ENCODE measurements at places on chromosomes 5 and 9.
A peak's percentile ranks its signal among the peaks of the same experiment; 100 is the strongest.

DNA sequence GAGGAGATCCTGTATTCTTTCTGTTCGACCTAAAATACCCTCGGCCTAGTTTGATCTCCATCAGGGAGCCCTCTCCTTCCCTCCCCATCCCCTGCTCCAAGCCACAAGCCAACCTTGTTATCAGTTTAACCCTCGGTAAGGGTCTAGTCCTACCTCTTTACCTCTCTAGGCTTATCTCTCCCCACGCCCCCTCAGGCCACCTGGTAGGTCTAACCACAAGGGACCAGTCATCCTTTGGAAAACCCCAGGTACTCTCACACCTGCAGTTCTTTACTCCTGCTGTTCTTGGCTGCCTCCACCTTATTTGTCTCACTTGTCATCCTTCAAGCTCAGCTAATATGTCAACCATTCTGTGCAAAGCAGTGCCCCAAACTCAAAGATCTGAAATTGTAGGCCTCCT, 78.7 kb downstream of the RAD23B start:
- no peak for DNase-seq

DNA sequence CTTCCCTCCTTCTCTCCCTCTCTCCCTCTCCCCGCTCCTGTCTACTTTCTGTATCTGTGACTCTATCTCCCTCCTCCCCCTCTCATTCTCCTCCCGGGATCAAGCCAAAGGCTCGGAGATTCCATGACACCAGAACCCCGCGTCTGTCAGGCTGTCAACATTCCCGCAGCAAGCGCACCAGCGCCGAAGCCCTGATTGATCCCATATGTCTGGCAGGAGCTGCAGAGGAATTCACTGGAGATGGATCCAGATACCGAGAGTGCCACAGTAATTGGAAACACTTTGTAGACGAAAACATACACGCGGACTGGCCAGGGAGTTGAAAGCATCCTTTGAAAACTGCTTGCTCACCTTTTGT, 300 bp upstream of the SVEP1 start:
- DNase-seq: no peak

- peak; percentile 50 for DNase-seq
These were observed 232.1 kb downstream of the SH3GL2 start for GRCh38 chr9:17810728-17811571.

- DNase-seq: no peak
These were observed 37.2 kb upstream of the NRARP start for GRCh38 chr9:137339045-137339907.

GRCh38 chr5:134086943-134087305, 27.6 kb upstream of the TCF7 start:
- no peak for DNase-seq

- DNase-seq: no peak
These were observed 25.6 kb upstream of the GSN start for GRCh38 chr9:121242219-121242958.

DNA sequence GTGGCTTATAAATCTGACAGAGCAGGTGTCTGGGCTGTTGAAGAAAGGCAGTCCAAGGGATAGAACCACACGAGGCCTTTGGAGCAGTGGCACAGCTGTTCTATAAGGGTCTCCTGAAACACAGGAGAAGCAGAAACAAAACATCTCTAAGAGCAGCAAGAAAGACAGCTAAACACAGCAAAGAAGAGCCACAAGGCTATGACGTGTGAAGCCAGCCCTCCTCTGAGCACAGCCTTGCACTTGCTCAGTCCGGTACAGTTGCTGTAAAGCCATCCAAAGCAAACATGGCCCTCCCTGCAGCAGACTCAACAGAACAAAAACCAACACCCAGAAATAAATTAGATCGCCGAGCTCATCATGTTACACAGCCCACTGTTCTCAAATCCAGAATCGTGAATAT, 2.6 kb upstream of the GZMK start:
- DNase-seq: no peak

- no peak for DNase-seq
These were observed 19.7 kb upstream of the UBLCP1 start for GRCh38 chr5:159243385-159243784.

GRCh38 chr5:95380103-95380628, 11.0 kb upstream of the FAM81B start:
- DNase-seq: no peak

GRCh38 chr9:110142868-110143481, 65.0 kb downstream of the C9orf152 start:
- no peak for DNase-seq

- DNase-seq: no peak
These were observed 1.8 kb upstream of the ASB6 start for GRCh38 chr9:129643706-129644105.

- DNase-seq: no peak
These were observed 151.8 kb upstream of the MAP3K1 start for GRCh38 chr5:56663523-56663922.

DNA sequence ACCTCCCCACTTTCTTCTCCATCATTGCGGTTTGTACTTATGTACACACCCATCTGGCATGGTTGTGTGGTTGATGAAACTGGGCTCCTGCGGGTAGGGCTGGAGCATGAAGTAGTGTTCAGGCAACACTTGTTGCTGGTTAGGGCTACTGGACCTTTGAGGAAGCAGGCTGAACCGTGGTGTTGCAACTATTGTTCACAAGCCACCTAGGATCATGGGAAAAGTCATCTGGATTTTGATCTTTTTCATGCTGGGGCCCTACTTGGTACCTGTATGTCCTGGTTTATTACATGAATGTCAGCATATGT, 40.1 kb upstream of the TIFAB start:
- DNase-seq: no peak

DNA sequence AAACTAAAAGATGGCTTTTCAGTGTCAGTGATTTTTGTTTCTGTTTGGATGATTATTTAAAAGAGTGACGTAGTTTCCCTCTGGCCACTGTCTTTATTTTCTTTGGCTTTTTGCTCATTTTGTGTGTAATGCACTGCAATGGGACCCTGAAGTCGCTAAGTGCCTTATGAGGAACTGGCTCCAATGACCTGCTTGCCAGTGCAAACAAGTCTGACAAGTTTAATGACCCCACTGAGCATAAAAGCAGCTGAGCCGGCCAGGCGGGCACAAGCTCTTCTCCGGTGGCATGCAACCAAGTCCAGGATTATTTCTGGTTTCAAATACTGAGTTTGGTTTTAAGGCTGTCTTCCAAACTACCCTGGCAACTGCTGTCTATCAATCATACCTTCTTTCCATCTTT, 15.6 kb upstream of the GNA14 start:
- DNase-seq: no peak

DNA sequence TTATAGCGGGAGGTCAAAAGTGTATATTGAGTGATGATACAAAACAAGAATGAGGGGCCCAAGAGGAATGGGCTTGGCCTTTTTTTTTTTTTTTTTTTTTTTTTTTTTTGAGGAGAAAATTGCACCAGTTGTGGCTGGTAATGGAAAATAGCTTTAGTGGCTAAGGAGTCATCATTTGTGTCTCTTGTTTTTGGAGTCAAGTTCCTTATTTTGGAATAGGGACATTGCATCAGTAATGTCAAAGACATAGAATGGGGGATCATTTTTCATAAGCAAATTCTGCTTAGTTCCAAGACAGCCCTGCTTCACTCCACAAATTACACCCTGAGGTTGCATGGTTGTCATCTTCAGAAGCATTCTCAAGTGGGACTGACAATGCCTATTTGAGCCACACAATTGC, 137.4 kb downstream of the STK32A start:
- DNase-seq: no peak

DNA sequence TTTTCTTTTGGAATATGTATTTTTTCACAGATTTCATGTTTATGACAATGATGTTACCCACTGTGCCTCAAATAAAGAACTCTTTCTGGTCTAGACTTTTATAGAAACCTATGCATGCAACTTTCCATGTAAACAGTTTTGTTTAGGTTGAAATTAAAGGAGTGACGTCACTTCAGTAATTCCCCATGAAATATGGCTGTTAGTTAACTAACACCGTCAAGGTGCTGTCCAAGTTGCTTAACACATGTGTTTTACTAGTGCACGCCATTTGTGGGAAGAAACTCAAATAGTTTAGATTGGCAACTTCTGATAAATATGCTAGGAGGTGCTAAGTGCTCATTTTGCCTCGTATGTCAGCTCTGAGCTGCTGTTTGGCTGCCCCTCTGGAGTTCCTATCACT, 102.2 kb downstream of the FBN2 start:
- no peak for DNase-seq

GRCh38 chr5:54881286-54882005, 103.9 kb downstream of the ESM1 start:
- no peak for DNase-seq

DNA sequence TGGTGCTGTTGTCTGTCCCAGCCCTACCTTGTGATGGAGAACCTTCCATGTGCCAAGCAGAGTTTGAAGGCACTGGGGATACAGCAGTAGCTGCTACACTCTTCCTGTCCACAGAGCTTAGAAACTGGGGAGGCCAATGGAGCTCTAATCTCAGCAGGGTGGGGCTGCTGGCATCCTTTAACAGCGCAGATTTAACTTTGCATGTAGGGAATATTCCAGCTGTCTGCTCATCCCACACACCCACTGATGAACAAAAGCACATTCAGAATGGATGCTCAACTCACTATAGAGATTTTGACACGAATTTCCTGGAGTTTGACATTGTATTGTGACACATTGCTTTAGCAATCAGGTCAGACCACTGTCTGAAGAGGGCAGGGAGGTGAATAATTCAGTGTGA, 49.0 kb downstream of the TMEM215 start:
- no peak for DNase-seq

- peak; percentile 17 for DNase-seq
These were observed at the start of gene C1QTNF3 for GRCh38 chr5:34043099-34043876. C1QTNF3 (minus strand) TSS chr5:34043213; CDS start chr5:34043125, 88 bp downstream.

DNA sequence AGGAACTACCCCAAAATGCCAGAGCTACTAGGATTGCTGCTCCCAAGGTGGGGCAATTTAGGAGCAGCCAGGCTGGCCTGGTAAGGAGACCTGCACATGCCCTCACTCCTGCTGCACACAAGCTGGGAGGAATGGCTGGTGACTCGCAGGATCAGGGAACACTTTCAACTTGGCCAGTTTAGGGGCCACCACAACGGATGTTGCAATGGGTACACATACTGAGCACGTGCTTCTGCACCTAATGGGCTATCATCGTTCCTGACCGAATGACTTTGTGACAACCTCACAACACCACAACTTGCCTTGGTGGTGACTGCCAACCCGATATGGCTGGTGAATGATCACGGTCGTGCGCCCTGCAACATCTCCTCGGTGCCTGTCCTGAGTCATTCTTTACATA, 172.0 kb downstream of the ROR2 start:
- no peak for DNase-seq

- no peak for DNase-seq
These were observed 8.5 kb upstream of the AMBP start for GRCh38 chr9:114086607-114087006.

GRCh38 chr5:73706963-73707362, 81.0 kb downstream of the ARHGEF28 start:
- DNase-seq: no peak

DNA sequence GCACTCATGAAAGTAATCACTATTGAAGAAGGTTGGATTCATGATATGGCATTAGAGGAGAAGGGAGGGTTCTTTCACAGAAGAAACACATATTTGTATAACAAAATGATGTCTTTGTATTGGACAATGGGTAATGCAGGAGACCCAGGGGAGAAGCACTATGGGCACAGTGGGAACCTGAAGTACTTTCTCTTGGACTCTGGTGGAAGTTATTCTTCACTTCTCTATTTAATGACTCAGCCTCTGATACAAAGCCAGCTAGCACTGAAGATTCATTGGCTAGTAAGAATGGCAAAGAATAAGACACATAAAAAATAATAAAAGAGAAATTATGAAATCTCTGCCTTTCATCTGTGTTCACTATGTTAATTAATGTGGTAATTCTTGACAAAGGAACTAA, 149.9 kb upstream of the PRR16 start:
- DNase-seq: no peak

DNA sequence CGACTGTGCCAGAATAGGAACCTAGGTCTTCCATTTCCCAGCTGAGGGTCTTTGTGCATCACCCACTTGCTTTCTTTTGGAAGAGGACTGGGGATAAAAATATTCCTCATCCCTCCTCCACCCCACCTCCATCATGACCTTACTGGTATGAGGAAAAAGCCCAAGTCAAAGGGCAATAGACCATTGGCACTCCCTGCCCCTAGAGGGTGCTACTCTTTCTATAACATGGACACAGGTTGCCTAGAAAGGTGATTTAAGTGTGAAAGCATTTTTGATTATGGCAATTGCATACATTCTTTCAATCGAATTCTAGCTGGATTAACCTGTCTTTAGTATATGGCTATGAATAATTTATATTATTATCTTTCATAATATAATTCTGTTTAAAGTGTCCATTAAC, 22.8 kb upstream of the ZNF618 start:
- peak; percentile 21 for DNase-seq

DNA sequence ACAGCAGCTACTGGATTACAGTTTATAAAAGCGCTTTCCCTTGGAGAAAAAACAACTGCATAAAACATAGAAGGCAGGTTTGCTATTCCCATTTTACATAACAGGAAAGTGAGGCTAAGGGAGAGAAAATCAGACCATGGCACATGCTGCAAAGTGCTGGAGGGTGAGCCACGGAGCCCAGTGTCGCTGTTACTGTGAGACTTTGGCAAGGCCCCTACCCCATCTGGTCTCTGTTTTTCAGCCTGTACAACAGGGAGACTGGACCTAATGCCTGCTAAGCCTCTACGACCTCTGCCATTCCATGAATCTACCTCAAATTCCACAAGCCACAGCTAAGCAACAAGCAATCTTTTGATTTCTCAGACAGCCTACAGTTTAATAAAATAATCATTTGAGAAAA, 139.2 kb downstream of the GABBR2 start:
- DNase-seq: no peak

DNA sequence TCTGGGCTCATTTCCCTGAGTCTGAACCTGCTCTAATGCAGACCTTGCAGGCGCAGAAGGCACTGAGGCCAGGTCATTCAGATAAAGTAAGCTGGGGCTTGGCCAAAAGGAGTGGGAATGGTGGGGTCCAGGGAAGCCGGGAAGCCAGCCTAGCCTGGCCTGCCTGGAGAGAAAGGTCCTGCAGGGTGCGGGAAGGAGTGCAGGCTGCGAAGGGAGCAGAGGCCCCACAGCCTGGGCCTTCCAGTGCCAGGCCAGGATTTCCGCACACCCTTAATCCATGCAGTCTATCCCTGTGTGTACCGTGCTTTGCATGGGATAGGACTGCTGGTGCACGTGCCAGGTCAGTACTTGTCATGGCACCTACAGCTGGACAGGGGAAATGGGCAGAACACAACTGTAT, 3.6 kb upstream of the STING1 start:
- no peak for DNase-seq

- no peak for DNase-seq
These were observed 29.4 kb downstream of the CHD1 start for GRCh38 chr5:98899456-98899855.

GRCh38 chr9:105299190-105299854, 54.9 kb downstream of the SLC44A1 start:
- DNase-seq: peak; percentile 91

Measured in common myeloid progenitor, CD34-positive (primary cell).